ENCODE measurements at places on chromosomes 2 and 18.

DNA sequence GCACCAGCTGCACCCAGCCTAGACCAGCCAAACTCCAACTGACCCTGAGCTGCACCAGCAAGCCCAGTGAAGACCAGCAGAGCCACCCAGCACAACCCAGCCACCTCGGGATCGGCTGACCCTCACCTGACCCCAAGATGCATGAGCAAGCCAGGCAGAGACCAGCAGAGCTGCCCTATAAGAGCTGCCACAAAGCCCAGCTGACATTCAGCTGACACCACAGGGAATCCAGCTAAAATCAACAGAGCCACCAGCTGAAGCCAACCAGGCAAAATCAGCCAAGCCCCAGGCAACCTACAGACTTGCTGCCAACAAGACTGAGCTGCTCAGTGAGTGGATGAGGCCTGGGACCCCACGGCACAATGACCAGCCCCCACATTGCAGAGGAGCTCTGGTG, 54.6 kb downstream of the CYP27C1 start:
- DNase-seq = no peak

GRCh38 chr2:199659207-199659606, 191.8 kb downstream of the FTCDNL1 start:
- no peak for DNase-seq

DNA sequence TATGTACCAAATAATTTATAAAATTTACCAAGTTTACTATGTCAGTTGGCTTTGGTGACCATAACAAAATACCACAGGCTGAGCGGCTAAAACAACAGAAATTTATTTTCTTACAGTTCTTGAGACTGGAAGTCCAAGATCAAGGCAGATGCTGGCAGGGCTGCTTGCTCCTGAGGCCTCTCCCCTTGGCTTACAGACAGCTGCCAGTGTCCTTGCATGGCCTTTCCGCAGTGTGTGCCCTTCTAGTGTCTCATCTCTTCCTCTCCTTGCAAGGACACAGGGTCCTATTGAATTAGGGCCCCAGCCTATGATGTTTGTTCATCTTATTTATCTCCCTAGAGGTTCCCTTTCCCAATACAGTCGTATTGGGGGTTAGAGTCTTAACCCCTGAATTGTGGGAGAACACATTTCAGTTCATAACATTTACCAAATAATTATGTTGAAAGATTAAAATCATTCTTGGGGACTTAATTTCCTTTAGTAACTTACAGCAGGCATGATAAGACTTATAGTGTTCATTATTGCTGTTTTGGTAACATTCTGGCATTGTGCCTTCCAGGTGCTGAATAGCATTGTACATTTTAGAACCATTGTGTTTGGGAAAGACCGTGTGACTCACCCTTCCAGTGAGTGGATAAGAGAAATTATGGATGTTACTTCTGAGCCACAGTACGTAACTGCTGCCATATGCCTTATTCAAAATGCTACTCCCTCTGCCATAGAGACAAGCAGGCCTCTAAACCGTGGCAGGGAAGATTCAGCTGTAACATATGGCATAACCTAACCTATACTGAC, 317.5 kb downstream of the TMX3 start:
- DNase-seq = no peak

GRCh38 chr2:100195942-100196341, 53.6 kb upstream of the AFF3 start:
- no peak for DNase-seq

- DNase-seq = no peak
Measured at GRCh38 chr2:217828336-217828735, 174.5 kb downstream of the TNS1 start.
